Esophagus muscularis mucosa (tissue), 4 donors: ENCODE measurements at places on chromosomes 4 and X. TPM values are rescaled to one million over a fixed set of nuclear protein-coding genes. Genes with fewer than 3 reads are reported as not detected.

DNA sequence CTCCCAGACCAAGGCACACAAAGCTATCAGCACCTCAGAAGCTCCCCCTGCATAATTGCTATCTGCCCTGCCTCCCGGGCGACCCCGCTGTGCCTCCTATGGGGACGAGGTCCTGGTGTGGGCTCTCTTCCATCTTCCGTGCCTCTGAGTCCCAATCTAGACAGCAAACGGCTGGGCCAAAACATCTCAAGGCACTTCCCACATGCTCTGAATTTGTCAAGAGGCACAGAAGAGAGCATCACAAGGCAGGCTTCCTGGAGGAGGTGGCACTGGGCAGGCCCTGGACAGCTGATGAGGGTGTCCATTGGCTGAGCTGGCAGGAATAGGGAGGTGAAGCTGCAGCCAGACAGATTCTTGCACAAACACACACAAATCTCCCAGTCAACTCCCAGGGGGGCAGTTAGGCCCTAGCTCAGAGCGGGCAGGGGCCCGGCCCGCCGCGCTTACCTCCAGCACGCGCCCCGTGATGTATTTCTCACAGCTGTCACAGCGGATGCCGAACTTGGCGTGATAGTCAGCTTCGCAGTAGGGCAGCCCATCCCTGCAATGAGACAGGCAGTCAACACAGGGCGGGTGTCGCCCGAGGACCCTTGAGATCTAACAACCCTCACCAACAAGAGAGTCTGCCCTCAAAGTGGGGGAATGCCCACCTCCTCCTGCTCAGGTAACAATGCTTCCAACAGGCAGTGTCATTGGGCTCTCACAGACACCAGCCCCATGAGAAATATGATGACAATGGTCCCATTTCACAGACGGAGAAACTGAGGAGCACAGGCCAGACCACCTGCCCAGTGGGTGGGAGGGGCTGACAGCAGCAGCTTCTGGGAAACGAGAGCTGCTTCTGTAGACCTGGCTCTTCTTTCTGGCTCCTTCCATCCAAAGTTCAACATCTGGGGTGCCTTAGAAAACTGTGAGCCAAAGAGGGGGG is 81.2 kb downstream of the ABLIM2 start:
- H3K27ac ChIP-seq = no peak overlapping the region
- no peak overlapping the region for H3K4me3 ChIP-seq
- H3K36me3 ChIP-seq = no peaks in the 10 kb centered on the region
- H3K27me3 ChIP-seq = no peaks in the 10 kb centered on the region
- no peak for DNase-seq
- peaks cover under 1% of the 10 kb centered on the region for H3K4me1 ChIP-seq

DNA sequence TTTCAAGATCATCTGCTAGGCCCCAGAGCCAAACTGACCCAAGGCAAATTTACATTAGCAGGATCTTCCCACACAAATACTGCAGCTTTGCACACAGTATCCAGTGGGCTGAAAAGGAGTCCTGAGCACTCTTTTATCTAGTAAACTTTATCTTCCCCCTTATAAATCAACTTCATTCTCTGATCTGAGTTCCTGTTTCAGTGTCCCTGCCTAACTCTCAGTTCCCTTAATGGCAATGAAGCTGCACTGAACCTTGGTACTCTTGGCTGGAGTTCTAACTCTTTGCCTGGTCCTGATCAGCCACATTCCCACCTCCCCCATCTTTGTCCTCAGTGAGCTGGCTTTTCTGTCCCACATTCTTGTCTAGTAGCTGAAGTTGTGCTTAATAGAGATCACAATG is 37.4 kb downstream of the EDA2R start:
- no peaks in the 10 kb centered on the region for H3K4me1 ChIP-seq
- no peak overlapping the region for H3K4me3 ChIP-seq
- DNase-seq = no peak
- no peaks in the 10 kb centered on the region for H3K36me3 ChIP-seq
- H3K27ac ChIP-seq = no peak overlapping the region
- no peaks in the 10 kb centered on the region for H3K27me3 ChIP-seq

DNA sequence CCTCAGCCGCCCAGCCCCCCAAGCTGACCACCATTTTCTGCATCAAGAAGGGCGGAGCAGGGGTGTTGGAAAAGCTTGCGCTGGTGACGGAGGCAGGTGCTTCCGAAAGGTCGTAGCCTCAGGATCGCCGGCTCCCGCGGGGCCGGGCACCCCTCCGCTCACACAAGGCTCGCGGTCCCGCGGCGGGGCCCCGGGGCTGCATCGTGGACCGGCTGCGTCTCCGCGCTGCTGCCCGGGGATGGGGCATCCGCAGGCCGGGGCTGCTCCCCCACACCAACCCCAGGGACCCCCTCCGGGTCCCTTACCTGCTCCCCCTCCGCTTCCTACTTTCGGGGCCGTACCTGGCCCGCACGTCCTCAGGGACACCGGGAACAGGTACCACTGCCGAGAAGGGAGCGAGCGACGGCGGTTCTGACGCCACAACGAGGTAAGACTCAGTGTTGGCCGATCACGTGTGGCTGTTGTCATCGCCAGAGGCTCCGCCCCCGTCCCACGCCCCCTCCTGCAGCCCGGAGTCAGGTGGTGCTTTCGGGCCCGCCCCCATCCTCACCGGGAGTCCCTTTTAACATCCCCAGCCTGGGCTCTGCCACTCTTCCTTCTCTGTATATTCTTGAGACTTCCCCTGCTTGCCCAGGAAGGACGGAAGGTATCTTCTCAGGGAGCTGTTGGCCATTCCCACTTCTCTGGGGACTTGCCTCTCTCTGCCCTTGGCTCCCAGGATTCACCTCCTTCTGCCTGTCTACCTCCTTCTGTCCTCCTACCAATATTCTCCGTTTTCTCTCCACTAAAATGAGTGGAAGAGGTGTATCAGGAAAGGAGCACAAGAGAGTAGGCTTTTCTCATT is at the start of gene BEX2:
BEX2 (minus strand) TSS at position 436 of the 844 bp plus-strand sequence. CDS start 1,014 bp downstream, outside the sequence.
- H3K27ac ChIP-seq = no peak within 1 kb of the TSS
- H3K27me3 ChIP-seq = peaks cover 10% of the 10 kb centered on the region
- peak within 1 kb of the TSS; percentile 51 for H3K4me3 ChIP-seq

GRCh38 chr4:15964159-15964558 is 1.2 kb upstream of the FGFBP2 start:
- H3K27ac ChIP-seq = no peak overlapping the region
- H3K36me3 ChIP-seq = no peaks in the 10 kb centered on the region
- no peak overlapping the region for H3K4me3 ChIP-seq

GRCh38 chr4:140735317-140735716 is 20.9 kb downstream of the TBC1D9 start:
- H3K27ac ChIP-seq = no peak overlapping the region
- H3K4me3 ChIP-seq = no peak overlapping the region
- no peaks in the 10 kb centered on the region for H3K36me3 ChIP-seq
- H3K27me3 ChIP-seq = no peaks in the 10 kb centered on the region
- no peak for DNase-seq

Gene AMTN
- not detected for total RNA-seq
